GM06990 (cell line): ENCODE measurements at places on chromosomes 1 and 21.
A peak's percentile ranks its signal among the peaks of the same experiment; 100 is the strongest.

GRCh38 chr21:18499761-18500376 is 96.3 kb upstream of the TMPRSS15 start:
- peak; percentile 2 for DNase-seq

DNA sequence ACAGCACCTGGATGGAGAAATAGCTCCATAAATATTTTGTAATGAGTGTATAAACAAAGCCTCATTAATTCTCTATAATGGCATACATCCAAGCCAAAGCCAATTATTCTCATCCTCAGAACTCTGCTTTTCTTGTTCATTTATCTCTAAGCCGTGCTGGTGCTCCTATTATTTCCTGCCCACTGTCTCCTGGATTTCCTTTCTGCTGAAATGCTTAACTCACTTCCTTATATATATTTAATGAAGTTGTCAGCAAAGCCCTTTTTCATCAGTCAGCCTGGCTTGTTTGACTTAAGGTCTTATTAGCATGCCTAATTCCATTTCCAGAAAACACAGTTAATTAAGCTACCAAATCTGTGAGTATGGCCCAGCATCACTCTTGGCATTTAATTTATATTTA is 93.4 kb downstream of the SLC25A24 start:
- DNase-seq: no peak

DNA sequence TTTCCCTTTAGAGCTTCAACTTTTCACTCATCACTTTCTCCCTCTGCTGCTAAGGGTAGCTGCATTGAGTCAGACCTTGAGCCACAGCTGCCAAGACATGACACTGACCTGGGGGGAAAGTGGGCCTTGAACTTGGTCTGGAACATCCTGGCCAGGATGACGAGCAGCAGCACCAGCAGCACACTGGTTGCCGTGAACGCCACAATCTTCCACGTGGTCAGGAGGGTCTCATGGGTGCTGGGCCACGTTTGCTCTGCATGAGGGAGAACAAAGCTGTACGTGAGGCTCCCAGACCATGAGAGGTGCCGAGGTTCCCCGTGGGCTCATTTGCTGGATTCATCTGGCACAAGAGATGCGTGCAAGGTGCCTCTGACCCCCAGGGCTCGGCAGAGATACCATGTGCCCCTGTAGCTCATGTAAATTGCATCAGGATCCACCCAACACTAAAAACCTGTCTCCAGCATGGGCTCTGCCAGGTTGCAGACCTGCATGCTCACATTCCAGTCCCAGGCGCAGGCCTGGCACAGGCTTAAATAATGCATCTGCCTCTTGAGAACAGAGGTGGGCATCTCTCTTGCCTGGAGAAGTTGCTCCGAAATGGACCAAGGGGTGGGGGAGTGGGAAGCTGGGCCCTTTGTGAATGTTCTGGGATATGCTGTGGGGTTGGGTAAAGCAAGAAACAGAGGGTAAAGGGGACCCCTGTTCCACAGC is 84.6 kb upstream of the TLR5 start:
- DNase-seq: no peak

- DNase-seq: no peak
These were observed 430 bp downstream of the BTG2 start for GRCh38 chr1:203305809-203306088.

- DNase-seq: no peak
These were observed 28.1 kb downstream of the AHDC1 start for GRCh38 chr1:27575840-27576331.

DNA sequence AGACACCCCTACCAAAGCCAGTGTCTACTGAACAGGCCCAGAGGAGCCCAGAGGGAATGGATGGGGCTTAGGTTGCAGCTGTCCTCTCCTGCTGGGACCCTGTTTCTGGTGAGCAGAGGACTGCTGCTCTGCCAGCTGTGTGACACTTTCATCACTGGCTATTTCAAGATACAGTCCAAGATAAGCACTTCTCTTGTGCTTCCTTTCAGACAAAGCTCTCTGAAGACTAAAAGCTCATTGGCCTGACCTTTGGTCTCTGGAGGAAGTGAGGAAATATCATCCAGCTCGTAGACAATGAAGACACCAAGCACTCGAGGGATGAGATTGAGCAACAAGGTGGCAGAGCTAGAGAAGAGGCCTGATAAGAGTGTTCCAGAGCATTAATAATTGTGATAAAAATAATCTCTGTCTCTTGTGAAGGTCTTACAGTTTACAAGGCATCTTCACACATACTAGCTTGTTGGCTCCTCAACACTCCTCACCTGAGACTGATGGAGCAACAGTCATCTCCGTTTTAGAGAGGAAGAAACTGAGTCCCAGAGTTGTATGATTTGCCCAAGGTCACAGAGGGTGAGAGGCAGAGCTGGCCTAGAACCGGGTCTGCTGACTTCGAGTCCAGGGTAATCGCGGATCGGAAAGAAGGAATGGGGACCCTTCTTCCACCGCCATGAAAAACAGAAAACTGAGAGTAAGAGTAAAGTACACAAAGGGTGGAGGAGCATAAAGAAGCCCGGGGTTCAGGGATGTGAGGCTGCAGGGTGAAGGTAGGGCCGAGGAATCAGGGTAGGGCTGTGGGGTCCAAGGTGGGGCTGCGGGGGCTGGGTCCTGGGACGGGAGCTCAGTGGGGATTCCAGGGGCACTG is 666 bp downstream of the PAFAH2 start:
- DNase-seq: peak; percentile 46

DNA sequence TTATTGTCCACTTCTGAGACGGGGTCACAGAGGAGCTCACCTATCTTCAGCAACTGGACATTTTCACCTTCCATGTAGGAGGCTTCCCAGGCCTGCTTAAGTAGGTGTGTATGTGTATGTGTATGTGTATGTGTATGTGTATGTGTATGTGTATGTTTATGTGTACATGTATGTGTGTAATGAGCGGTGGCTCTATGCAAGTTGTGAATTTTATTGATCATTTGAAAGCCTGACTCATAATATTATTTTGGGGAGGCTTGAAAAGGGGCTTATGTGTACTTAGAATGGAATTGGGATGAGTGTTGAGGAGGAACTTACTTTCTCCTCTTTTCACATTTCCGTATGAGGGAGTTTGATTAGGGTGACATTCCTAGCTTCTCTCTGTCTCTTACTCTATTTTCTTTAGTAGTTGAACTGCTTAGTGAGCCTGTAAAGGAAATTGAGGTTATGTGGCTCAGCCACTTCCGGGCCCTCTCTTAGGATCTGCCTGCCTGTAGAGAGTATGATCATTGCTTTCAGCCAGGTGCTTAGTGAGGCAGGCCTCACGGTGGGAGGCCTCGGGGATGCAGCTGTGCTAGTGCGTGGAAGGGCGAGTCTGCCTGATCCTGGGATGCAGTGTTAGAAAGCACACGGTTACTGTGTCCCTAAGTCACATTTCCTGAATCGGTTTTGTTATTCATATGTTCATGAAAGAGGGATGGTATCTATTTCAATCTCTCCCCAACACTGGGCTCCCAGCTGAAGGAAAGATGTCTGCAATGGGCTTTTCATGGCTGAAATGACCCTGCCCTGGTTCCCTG is 61.0 kb downstream of the IER5 start:
- peak; percentile 65 for DNase-seq

DNA sequence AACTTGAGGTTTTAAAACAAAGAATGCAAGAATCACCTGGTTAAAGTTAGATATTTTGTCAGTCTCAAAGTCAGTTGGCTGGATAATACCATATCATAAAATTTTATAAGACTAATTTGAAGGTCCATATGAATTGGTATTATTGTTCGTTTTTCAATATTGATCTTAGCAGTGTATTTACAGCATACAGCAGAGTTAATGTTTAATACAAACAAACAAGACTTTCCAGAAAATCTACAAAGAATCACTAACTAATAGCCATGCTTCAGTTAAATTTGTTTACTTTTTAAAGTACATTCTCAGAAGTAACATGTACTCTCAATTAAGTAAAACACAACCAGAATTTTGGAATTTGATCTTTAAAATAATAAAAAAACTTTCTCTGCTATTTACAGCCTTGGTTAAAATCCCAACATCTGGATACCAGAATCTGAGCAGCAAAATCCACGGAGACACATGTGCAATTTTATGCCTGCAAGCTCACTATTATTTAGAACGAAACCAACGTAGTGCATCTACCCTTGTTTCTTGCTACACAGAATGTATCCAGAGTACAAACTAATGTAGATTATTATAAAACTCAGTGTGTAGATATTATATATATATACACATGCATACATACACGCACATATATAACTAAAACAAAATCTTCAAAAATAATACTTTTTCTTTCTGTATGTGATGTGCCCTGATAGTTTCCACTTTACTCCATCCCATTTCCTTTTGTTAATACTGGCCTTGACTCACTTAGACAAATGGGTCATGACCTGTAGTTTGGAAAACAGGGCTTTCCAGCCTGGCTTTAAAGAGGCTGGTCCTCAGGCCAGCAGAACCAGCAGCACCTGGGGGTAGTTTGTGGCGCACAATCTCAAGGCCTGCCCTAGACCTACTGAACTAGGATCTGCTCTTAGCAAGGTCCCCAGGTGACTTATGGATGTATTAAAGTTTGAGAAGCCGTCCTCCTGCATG is 63.6 kb upstream of the ERG start:
- DNase-seq: no peak

DNA sequence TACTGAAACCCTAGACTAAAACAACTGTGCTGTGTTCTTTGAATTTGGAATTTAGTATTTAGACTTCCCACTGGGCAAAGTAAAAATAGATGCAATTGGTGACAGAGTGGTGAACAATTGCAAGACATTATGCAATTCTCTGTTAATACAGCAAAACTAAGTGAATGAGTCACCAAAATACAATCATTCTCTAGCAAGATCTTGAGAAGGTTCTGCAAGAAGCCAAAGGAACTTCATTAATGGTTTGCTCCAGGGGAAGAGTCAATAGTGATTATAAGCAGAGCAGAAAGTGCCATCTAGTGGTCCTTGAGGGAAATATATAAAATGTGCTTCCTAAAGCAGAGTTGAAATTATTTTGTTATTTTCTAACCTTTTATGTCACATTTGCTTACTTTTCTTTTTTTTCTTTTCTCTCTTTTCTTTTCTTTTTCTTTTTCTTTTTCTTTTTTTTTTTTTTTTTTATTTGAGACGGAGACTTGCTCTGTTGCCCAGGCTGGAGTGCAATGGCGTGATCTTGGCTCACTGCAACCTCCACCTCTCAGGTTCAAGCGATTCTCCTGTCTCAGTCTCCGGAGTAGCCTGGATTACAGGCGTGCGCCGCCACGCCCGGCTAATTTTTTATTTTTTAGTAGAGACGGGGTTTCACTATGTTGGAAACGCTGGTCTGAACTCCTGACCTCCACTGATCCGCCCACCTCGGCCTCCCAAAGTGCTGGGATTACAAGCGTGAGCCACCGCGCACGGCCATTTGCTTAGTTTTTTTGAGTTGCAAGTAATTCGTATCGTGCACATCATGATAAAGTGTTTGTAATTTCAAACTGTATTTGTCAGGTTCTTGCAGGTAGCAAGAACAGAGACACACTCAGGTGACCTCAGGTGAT is 99.2 kb downstream of the CTH start:
- DNase-seq: no peak

GRCh38 chr1:119981496-119981895 is 85.2 kb upstream of the ADAM30 start:
- no peak for DNase-seq

DNA sequence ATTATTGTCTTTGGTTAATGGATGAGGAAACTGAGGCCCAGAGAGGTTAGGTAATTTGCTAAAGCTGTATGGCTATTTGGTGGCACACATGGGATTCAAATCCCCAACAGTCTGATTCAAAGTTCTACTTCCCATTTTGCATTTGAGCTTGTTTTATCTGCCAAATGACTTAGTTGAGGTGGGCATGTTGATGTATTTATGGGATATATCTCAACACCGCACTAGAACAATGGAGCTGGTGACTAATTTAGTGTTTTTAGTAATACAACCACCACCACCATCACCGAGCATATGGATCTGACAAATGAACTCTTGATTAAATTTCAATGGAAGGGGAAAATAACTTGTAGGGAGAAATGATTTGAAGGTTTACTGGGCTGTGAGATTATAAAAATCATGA is 26.8 kb downstream of the THEM4 start:
- no peak for DNase-seq

GRCh38 chr1:165474196-165474595 is 29.3 kb upstream of the RXRG start:
- no peak for DNase-seq

DNA sequence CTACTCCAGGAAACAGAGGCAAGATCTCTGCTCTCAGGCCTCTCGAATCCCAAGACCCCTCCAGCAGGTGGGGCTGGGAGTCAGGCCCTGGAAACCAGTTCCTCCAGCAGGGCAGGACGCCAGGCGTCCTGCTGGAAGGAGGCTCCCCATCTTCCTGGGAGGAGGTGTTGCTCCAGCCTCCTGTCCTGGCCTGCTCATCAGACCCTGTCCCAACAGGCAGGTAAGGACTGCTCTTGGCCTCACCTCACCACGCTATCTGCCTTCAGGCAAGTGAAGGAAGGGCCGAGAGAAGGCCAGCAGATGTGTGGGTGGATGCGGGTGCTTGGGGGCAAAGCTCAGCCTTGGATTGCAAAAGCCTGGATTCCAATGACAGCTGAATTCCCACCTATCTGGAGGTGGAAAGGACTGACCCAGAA is 82.9 kb downstream of the SSBP3 start:
- no peak for DNase-seq

GRCh38 chr21:25974964-25975363 is 195.6 kb downstream of the APP start:
- DNase-seq: no peak

DNA sequence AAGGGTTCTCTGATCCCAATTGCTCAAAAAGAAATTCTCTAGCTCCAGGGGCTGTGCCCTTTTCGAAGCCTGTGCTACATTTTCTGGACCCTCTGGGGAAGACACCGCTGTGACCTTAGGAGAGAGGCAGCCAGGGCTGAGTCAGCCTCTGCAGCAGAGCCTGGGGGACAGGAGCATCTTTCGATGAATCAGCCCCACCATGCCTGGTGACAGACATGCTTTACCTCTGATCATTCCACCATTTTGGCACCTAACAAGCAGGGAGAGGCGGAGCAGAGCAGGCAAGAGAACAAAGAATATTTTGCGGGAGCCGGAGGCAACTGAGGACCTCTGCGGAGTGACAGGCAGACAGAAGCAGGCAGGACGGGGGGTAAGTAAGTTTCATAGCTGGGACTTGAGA is 84.9 kb downstream of the VWA5B1 start:
- DNase-seq: no peak

DNA sequence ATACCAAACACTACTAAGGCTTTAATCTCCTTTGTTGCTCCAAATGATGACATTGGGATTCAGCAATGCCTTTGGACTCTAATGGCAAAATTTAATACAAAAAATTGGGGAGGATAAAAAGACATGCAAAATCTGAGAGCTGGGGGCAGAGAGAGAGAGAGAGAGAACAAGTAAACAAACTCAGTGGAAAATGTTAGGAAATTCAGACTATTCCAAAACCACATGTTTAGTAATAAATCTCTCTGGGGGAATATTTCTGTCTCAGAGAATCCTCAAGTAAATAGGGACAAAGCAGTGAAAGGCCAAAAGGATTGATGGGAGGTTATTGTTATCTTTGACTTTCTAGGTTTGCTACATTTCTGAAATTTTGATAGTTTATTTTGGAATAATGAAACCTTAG is 65.7 kb downstream of the PLA2G4A start:
- DNase-seq: no peak

GRCh38 chr1:208475951-208476845 is 232.0 kb upstream of the PLXNA2 start:
- no peak for DNase-seq

- DNase-seq: no peak
These were observed 155.8 kb downstream of the DPYD start for GRCh38 chr1:97764991-97765390.

- DNase-seq: no peak
These were observed 147.1 kb downstream of the ASTN1 start for GRCh38 chr1:177017287-177017852.
